ENCODE measurements at places on chromosomes 11 and 22. TPM values are rescaled to one million over a fixed set of nuclear protein-coding genes. Genes with fewer than 3 reads are reported as not detected.

- no peak for DNase-seq
Measured at GRCh38 chr11:12778240-12778905, 104.2 kb downstream of the TEAD1 start.

ARHGAP8 gene
- 13.8 TPM for total RNA-seq

DNA sequence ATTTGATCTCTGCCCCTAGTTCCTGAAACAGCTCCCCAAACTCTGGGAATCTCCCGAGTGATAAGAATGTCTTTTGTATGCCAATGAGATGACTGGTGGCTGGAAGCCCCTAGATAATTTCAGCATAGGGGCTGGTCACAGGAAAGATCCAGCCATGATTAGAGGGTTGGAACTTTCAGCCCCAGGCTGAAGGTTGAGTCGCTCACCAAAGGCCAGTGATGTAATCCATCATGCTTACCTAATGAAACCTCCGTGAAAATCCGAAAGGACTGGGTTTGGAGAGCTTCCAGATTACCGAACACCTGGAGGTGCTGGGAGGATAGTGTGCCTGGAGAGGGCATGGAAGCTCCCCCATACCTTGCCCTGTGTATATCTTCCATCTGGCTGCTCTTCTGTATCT lies 26.0 kb downstream of the LRRC32 start:
- no peak for DNase-seq

- no peak for DNase-seq
Measured at GRCh38 chr11:118892964-118893363, 9.3 kb downstream of the CXCR5 start.

QSER1 gene
- total RNA-seq, result 19.9 TPM

DNA sequence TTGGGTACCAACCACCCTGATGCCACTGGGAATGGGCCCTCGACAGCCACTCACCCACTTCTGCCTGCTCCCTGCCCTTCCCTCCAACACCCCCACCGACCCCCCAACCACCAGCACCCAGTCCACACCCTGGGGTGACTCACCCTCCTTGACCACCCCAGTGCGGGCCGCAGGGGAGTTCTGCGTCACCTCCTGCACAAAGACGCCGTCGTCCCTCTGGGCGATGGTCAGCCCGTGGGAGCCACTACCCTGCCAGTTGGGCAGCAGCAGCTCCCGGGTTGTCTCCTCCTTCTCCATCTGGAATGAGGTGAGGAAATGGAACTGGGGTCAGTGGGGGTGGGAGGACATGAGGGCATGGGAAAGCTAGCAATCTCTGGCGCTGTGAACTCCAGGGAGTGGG lies 10.8 kb downstream of the AHNAK start:
- no peak for DNase-seq

DNA sequence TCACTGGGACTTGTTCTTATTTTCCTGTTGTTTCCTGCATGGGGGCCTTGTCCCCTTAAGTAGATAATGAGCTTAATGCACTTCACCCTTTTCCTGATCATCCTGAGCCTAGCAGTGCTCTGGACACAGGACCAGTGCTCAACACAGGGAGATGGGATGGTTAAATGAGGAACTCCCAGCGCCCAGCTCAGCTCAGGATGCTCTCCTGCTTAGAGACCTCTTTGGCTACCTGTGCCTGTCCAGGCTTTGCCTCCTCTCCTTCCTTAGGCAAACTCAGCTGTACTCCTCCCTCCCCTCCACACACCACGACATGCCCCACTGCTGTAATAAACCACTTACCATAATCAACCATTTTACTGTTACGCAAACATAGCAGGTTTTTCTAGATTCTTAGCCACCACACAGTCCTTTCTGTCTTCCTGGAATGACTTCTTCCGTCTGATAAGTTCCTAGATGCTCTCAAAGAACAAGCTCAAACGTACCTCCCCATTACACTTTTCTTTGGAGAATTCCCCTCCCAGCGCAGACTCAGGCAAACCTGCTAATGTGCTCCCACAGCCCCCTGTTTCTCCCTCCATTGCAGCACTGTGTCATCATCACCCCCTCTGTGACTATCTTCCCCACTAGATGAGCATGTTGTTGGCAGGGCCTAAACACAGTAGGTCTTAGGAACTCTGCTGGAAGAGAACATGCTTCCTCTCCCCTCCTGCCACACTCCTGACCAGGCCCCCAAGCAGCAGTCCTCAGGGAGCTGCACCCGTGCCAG lies 113.6 kb downstream of the MICAL2 start:
- DNase-seq, result peak; percentile 69

OR6M1 gene
- not detected for total RNA-seq

GRCh38 chr22:44351685-44352377 lies 39.1 kb upstream of the SHISAL1 start:
- no peak for DNase-seq

- peak; percentile 96 for DNase-seq
Measured at GRCh38 chr11:62880803-62881578, at the start of gene SLC3A2. Gene SLC3A2 (plus strand): TSS chr11:62880896. CDS start chr11:62881024, 128 bp downstream.

- DNase-seq, result no peak
Measured at GRCh38 chr22:42808521-42808920, 48.6 kb downstream of the ARFGAP3 start.

CABP4 gene
- total RNA-seq, result 4.7 TPM

GRCh38 chr11:104637662-104638170 lies 260.5 kb downstream of the CASP12 start:
- no peak for DNase-seq

IFITM1 gene
- total RNA-seq, result 90.7 TPM

ACRV1 gene
- total RNA-seq, result not detected

CXCR5 gene
- total RNA-seq, result not detected
